ENCODE measurements at places on chromosomes 5 and 9.

DNA sequence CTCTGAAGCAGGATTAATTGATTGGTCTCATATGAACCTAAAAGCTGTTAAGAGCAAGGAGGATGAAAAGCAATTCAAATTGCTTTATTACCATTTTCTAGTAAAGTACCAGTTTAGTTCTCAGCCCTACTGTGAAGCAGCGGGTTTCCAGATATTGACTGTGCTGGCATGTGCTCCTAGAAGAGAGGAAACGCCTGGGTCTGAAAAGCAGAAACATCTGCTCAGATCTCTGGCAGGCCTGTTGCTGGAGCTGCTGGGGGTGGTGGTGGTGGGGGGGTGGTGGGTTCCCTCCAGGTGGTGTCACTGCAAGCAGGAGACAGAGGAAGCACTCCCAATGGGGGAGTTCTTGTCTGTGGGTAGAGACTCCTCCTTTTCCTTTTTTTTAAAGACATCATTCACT lies 105.5 kb upstream of the ZNF462 start:
- DNase-seq: no peak

- DNase-seq: no peak
These were observed 7.2 kb downstream of the NRG2 start for GRCh38 chr5:140035881-140036280.

GRCh38 chr5:78232163-78232562 lies 62.3 kb downstream of the AP3B1 start:
- no peak for DNase-seq

GRCh38 chr9:75071530-75072122 lies 16.3 kb downstream of the NMRK1 start:
- no peak for DNase-seq

DNA sequence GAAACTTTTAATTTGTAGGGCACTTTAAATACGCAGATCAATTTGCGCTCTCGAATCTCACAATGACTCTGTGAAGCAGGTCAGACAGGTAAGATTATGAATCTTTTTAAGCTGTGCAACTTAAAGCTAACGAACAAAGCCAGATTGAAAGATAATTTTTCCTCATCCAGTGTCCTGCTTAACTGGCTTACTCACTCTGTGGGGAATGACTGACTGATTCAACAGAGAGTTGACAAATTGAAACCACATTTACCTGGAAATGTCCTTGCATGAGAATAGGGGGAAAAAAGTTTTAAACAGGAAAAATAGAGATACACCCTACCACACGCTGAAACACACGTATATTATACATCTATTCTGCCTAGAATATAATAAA lies 187.9 kb downstream of the MAN2A1 start:
- DNase-seq: no peak

DNA sequence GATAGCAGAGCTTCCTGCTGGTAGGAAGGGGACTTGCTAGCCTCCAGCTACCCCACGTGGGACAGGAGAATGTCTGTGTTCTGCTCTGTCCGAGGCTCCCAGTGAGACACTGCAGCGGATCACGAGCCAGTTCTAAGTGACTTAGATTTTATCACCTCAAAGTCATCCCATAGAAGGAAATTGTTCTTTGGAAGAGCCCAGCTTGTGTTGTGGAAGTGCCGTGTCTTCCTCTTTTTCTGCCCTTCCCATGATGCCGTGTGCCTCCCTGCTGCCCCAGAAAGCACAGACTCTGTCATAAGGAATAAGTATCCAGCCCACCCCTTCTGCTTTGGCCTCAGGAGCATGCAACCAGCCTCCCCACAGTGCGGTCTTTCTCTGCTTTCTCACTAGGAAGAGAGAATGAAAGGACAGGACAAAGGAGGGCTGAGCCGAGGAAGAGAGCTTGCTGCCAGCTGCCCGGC lies 35.6 kb downstream of the RUFY1 start:
- no peak for DNase-seq

GRCh38 chr5:26492906-26493459 lies 545.4 kb downstream of the CDH9 start:
- no peak for DNase-seq

GRCh38 chr9:124964056-124964455 lies 23.2 kb upstream of the GOLGA1 start:
- no peak for DNase-seq

DNA sequence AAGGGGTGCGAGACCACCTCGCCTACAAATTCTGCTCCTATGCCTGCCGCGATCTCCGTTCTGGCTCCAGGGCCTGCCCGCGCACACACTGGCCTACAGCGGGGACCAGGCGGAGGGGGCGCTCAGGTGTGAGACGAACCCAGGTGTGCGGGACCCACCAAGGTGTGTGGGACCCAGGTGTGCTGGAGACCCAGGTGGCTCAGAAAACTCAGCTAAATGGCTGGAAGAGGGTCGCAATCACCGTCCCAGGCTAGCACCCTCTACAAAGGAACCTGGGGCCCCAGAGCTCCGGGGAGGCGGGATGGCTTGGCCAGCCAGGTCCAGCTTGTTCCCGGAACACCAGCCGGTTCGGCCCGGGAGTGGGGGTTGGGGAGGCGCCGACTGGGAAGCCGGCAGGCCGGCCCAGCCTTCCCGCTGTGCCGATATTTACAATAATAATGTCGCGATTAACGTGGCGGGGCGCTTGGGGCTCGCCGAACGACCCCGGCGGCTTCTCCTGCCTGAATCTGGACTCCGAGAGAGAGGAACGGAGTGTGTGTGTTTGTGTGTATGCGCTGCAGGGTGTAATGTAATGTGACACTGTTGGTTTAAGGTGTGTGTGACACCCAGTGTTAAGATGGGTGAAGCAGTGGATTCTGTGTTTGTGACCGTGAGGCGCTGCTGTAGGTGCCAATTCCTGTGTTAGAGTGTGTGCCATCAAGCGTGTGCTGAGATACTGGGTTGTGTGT lies 1.4 kb downstream of the PCDH1 start:
- DNase-seq: peak; percentile 48

GRCh38 chr5:135568923-135569360 lies 9.8 kb downstream of the CXCL14 start:
- DNase-seq: no peak

- DNase-seq: no peak
These were observed 26.7 kb downstream of the UNC5A start for GRCh38 chr5:176836811-176837706.

DNA sequence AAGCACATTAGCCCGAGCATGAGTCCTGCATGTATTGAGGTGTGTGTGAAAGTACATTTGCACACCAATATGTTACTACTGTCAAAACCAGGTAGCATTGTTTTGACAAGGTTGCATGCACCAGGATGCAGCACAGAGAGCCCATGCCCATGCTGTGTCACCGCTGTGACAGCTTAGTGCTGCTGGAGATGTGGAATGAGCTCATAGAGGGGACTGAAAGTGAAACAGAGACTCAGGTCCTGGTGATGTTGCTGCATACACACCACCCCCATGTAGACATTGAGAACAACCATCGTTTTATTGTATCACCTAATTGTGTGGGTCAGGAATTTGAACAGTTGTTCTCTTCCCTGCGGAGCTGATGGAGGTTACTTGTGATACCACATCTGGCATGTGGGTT lies 53.0 kb downstream of the GADD45G start:
- no peak for DNase-seq

- DNase-seq: no peak
These were observed 55.8 kb upstream of the CPEB4 start for GRCh38 chr5:173832386-173832785.

- no peak for DNase-seq
These were observed 673.9 kb upstream of the KLF4 start for GRCh38 chr9:108163321-108164005.

DNA sequence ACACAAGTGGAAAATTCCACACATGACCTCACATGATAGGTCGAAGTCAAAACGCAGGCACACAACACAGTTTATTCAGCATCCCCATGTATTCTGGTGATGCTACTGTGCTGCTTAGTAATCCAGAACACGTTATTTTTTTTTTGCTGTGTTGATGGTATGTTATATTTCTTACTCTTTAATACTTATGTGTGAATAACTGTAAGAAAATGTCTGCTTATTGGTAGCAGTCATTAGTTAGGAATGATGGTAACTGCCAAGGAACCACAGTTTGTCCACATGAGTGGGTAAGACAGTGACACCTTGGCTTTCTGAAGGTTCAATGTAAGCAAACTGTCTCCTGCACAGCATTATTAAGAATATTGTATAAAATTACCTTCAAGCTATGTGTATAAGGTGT lies 107.7 kb upstream of the DAPK1 start:
- no peak for DNase-seq

- DNase-seq: peak; percentile 78
These were observed 1.3 kb downstream of the SEMA5A start for GRCh38 chr5:9544502-9545135.

- DNase-seq: no peak
These were observed 21.1 kb downstream of the ECPAS start for GRCh38 chr9:111463048-111463447.

DNA sequence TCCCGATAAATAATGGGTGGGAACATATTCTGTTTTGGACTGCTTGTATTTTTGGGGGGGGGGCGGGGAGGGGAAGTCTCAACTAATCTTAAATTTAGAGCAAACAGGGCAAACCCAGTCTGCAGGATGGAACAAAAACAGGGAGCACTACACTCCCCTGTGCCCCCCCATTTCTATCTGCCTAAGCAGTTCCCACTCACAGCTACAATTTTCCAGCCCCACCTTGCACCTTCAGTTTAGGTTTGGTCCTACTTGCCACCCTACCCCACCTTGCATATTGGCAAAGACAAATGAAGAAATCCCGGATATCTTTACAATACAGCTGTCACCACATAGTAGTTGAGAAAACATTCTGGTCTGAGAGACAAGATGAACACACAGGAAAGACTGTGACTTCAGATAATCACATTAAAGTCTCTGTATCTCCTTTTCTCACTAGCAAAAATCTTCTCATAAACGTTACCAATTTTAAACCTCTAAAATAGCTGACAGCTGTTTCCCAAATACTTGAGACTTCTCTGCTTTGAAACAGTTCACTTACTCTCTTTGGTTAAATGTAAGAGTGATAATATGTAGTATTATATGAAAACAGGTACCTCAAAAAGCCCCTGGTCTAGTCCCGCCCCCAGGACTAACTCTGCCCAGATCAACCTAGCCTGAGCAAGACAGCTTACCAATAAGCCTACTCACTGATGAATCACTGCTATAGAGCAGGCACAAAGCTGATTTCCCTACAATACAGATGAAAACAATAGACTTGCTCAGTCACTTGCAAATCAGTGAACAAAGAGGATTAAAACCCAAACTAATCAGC lies 5.2 kb upstream of the RAPGEF6 start:
- DNase-seq: no peak

GRCh38 chr9:5493679-5494511 lies 16.4 kb upstream of the PDCD1LG2 start:
- DNase-seq: peak; percentile 20

GRCh38 chr5:154273028-154273617 lies 82.6 kb downstream of the GALNT10 start:
- peak; percentile 4 for DNase-seq

GRCh38 chr5:178474562-178475184 lies 115.5 kb downstream of the COL23A1 start:
- no peak for DNase-seq

DNA sequence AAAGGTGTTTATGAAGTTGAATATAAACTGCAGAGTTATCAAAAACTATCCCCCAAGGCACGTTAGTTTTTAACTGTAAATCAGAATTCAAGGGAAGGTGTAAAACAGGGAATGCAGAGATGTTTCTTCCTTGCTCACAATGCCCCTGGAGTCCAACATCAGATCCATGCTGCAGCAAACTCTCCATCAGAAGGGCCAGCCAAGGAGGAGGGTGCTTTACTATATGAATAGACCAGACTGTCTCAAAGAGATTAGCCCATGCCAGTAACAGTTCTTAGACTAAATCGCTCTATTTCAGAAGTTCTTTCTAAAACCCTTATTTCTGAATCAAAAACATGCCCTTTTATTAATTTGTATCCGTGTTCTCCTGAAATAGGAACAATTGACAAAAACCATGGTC lies 362.8 kb upstream of the RPS23 start:
- DNase-seq: no peak

GRCh38 chr9:82148901-82149461 lies 160.4 kb downstream of the SPATA31D1 start:
- no peak for DNase-seq

GRCh38 chr9:115520646-115521045 lies 402.7 kb upstream of the TNC start:
- DNase-seq: no peak

GRCh38 chr5:62333250-62333794 lies 27.3 kb downstream of the KIF2A start:
- DNase-seq: no peak

- no peak for DNase-seq
These were observed 45.8 kb downstream of the TMEM167A start for GRCh38 chr5:83031381-83031780.

GRCh38 chr5:173633304-173633703 lies 16.9 kb upstream of the BOD1 start:
- DNase-seq: no peak

- DNase-seq: no peak
These were observed 26.7 kb downstream of the CDC37L1 start for GRCh38 chr9:4706021-4706420.

DNA sequence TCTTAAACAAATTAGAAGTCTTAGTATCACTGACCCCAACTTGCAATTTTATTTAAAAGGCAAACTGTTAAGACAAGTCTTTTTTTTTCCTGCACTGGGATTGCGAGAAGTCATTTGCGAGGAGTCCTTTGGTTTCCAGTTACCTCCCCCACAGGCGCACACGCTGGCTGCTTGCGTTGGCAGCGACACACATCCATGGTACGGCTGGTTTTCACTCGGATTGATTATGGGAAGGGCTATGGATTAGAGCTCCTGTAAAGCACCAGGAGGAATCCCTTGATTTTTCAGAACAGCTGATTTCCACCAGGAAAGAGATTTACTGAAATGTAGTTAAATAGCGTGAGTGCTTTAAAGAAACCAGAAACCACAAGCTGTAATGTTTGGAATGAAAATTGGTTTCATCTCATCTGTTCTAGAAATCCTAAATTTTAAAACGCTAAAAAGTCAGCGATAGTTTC lies 737 bp downstream of the SLC1A3 start:
- DNase-seq: peak; percentile 17

GRCh38 chr5:149638136-149638535 lies 56.8 kb downstream of the ARHGEF37 start:
- no peak for DNase-seq

DNA sequence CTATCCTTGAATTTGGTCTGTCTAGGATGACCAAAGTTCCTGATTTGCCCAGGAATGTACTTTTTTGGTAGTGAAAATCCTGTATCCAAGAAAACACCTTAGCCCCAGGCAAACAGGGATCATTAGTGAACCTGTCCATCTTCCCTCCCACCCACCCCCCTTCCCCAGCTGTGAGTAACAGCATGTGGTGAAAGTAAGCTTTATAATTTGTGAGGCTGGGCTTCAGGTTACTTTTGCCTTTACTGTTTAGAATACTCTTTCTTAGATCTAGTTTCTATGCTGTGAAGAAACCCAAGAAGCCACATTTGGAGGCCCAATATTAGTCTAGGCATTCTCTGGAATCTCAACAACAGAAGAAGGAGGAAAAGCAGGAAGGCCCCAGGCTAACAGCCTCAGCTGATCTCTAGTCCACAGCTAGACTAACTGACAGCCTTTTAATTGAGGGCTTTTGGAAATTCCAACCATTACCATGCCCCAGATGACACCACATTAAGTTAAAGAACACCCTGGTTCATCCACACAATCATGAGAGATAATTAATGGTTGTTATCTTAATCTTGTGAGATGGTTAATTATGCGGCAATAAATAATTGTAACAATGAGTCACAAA lies 703.0 kb upstream of the NUDT12 start:
- no peak for DNase-seq

Measured in substantia nigra (tissue), 51 donors.